ENCODE measurements at places on chromosomes 7 and 10. TPM values are rescaled to one million over a fixed set of nuclear protein-coding genes. Genes with fewer than 3 reads are reported as not detected.

The DDC gene
- total RNA-seq: 1.2 TPM

The IFIT2 gene
- 2.7 TPM for total RNA-seq

The LCOR gene
- total RNA-seq: 8.1 TPM

The OR2A12 gene
- total RNA-seq: not detected

The FGFBP3 gene
- 2.5 TPM for total RNA-seq

The EGR2 gene
- total RNA-seq: 0.21 TPM
